Stimulated activated CD4-positive, alpha-beta T cell treated with anti-CD3 and anti-CD28 coated beads, Interleukin-1b, Interleukin-23, amount 100 ng/mL, for 4 hours (primary cell): ENCODE measurements at places on chromosomes 2 and 18.

- DNase-seq, result no peak
Measured at GRCh38 chr2:11870584-11870983, 124.2 kb downstream of the LPIN1 start.

DNA sequence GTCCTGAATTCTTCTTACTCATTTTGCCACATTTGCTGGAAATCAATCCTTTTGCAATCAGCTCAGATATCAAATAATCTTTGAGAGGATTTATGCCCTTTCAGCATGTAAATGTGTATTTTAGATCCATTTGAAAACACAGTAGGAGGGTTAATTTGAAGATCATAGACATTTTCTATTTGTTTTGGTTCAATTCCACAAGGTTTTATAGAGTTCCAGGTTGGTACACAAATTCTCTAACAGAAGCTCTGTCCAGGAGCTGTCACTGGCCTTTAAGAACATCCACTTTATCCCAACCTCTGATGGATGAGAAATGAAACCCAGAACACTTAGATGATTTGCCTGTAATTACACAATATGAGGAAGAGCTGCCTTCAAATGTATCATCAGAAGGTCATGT is 157.3 kb upstream of the CHAC2 start:
- DNase-seq, result no peak

DNA sequence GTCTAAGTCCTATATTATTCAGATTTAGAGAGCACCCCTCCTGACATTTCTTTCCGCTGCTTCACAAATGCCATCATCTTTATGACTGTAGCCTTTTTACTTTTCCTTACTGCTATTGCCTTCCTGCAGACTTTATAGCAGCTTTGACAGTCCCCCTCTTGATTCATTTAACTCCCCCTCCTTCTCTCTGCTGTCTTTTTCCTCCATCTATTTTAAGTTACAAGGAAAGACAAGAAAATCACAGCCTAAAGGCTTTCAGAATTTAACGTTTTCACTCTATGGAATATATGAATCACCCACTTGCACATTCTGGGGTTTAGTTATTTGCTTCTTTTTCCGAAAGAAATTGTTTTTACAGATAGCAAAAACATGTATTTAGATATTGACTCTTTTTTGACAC is 183.4 kb upstream of the SETBP1 start:
- no peak for DNase-seq

DNA sequence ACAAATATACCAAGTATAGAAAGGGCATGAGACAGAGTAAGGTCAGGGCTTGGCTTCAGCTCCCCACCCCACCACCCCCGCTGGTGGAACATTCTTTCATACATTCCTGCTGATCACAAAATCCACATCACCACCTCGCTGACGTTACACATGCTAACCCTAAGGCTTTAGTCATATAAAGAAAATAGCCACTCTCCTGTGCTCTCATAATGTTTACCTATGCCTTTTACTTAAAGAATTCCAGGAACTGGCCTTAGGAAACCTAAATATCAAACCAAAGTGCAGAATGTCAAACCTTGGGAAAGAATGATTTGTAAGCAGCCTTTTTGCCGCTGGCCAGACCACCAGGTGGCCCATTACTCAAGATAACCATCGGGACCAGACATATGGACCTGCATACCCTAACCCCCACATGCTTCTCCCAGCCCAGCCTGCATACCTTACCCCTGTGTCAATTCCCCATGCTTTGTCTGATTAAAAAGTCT is 136.3 kb upstream of the SLC39A10 start:
- no peak for DNase-seq

GRCh38 chr2:180442860-180443644 is 436.0 kb upstream of the CWC22 start:
- no peak for DNase-seq

DNA sequence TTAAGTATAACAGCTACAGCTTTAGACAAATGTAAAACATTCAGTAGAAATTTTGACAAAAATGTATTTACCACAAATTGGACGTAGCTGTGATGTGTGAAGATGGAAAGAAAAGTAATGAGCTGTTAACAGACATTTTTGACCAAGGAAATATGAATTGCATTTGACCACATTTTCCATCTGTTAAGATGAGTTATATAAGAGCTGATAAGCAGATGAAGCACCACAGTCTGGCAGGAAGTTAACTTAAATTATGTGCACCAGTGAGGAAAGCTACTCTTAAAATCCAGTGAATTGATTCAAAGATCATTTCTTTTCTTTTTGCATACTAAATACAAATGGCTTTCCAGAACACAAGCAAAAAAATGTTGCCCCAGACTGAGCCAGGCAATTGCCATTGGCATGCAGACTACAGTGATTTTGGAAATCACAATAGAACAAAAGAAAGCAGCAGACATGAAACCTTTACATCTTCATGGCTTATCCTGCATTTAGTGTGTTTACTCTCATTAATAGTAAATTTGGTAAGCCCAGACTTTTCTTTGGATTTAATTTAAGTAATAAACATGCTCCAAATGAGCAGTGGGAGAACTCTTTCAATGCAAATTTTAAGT is 493.7 kb downstream of the TMX3 start:
- no peak for DNase-seq

- DNase-seq, result no peak
Measured at GRCh38 chr2:143398781-143399180, 269.6 kb downstream of the ARHGAP15 start.

- DNase-seq, result no peak
Measured at GRCh38 chr2:144268036-144268678, 251.8 kb downstream of the ZEB2 start.

- no peak for DNase-seq
Measured at GRCh38 chr2:26273501-26273900, 28.8 kb downstream of the HADHB start.

DNA sequence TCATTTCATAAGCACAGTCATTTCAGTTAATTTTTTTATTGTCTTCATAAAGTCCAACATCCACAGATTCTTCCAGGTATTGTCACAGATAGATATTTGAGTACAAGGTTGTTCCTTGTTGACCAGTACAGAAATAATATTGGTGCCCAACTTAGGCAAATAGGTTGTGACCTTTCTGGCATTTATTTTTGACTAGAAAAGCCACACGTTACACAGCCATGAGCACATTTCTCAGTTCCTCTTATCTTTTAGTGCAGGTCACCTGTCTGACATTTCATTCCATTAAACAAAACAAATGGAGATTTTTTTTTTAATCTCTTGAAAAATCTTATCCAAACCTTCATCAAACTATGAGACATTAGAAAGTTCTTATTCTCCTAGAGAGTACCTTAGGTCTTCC is 428.8 kb downstream of the ZNF521 start:
- DNase-seq, result no peak

GRCh38 chr2:219907011-219907365 is 279.6 kb downstream of the SLC4A3 start:
- DNase-seq, result no peak

GRCh38 chr2:46804794-46805193 is 110.8 kb downstream of the MCFD2 start:
- DNase-seq, result no peak

GRCh38 chr2:43609290-43609918 is 13.6 kb upstream of the THADA start:
- no peak for DNase-seq

- peak; percentile 22 for DNase-seq
Measured at GRCh38 chr2:74843899-74844298, 10.0 kb downstream of the HK2 start.

- no peak for DNase-seq
Measured at GRCh38 chr2:225995796-225996461, 596.4 kb downstream of the NYAP2 start.

DNA sequence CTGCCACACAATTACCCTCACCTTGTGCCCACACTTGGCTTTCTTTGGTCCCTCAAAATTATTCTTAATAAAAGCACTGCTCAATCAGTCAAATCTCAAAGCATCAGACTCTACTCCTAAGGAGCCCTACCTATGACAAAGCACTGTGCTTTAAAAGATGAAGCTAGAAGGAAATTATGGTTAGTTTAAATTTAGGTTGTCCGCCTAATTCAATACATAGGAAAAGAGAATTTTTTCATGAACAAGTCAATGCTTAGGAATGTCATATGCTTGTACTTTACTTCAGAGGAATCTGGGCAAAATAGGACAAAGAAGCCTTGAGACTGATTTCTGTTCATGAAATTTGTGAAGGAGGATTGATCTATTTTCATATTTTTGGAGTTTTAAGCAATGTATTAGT is 726.4 kb upstream of the CDH2 start:
- DNase-seq, result no peak

DNA sequence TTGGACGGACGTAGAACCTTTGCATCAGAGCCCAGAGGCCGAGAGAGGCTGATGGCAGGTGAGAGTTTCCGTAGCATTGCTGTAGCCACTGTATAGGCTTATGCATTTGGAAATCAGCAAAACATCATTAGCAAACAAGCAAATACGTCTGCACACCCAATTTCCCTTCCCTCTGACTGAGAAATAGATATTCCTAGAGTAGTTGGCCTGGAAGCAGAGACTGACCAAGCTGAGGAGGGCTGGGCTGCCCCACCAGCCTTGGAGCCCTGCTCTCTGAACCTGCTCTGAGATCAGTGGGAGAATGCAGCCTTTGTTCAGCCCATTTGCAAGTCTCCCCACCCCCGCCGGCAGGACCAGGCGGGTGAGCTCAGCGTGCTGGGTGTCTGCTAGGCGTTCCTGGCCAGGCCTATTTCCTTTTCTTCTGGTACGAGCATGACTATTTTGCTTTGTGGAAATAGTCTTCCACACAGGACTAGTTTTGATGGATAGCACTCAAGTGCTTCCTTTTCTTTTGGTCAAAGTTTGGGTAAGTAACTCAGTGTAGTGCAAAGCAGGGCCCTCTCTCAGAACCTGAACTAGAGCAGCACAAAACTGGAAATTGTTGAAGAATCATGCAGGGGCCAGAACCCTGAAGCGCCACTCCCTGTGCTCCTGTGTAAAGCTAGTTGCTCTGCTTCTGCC is 21.9 kb upstream of the RNF149 start:
- DNase-seq, result no peak

GRCh38 chr2:220473611-220474010 is 846.2 kb downstream of the SLC4A3 start:
- DNase-seq, result no peak

GRCh38 chr2:221999717-222000116 is 299.1 kb downstream of the PAX3 start:
- DNase-seq, result no peak

DNA sequence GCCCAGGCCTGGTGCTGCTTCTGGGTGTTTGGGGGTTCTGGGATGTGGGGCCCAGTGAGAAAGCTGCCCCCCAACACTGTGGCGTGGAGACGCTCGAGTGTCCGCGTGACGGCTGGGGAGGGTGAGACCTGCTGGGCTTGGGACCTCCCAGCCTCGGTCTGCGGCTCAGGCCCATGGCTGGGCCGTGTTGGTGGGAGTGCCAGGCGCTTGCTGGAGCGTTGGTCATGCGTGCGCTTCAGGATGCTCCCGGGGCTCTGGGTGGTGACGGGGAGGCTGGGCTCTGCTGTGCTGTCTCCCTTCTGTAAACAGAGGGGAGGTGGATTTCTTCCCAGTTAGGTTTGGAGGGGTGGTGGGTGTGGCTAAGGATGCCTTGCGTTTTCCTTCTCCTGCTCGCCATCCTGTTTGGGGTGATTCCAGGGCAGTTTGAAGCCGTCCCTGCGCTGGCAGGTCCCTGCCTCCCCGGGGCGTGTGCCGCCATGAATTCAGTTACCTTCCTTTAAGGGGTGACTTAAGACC is 606 bp downstream of the GAL3ST2 start:
- DNase-seq, result no peak

- no peak for DNase-seq
Measured at GRCh38 chr18:44741085-44741484, 60.4 kb downstream of the SETBP1 start.

DNA sequence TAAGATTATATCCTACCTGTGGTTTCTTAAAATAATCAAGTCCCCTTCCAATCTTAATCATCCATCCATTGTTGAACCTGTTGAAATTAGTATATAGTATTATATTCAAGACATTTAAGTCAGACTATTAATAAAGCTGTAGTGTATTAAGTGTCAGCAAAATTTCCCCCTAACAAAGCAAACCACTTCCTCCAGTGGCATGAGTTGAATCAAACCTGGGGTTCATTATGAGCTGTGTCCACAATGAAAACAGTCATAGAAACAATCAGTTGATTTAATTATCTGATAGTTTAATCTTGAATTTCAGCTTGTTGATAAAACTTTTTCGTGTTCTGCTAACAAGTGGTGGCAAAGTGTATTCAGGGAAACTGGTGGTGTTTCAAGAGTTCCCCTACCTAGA is 11.3 kb downstream of the MITD1 start:
- no peak for DNase-seq

GRCh38 chr18:46080156-46080555 is 8.1 kb upstream of the PSTPIP2 start:
- DNase-seq, result no peak

- no peak for DNase-seq
Measured at GRCh38 chr2:105149272-105149671, 92.3 kb upstream of the GPR45 start.

- no peak for DNase-seq
Measured at GRCh38 chr18:50830544-50830943, 10.7 kb upstream of the MRO start.

- DNase-seq, result no peak
Measured at GRCh38 chr18:69885841-69886531, 61.7 kb downstream of the CD226 start.

DNA sequence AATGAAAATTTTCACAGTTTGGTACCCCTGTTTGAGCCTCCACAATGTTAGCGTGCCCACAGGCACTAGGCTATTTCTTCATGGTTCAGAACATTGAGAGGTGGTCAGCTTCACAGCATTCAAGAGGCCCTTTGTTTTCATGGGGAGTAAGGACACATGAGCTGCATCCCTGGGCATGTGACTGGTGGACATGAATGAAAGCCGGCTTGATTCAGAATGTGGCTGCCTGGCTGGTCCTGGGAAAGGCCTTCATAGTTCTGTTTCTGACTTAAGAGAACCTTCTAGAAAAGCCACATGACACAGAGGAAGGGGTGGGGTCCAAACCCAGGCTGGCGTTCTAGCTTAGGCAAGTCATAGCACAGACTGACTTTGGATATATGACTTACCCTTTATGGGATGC is 420.6 kb downstream of the CMPK2 start:
- DNase-seq, result no peak

DNA sequence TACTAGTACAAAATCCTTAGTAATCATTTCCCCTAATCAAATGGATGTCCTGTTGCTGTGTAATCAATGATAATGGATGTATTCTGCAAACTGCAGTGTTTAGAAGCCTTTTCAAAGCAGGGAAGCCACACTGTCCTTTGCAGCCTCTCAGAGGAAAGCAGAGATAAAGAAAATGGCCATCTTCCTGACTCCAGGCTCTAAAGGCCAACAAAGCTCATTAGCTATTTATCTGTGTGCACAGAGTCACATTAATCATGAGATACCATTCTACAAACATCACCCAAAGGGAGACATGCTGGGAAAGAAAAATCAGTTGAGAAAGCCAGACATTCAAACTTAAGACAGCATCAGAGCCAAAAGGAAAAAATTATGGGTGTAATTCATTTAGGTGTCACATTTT is 165.0 kb downstream of the RAD51AP2 start:
- no peak for DNase-seq

DNA sequence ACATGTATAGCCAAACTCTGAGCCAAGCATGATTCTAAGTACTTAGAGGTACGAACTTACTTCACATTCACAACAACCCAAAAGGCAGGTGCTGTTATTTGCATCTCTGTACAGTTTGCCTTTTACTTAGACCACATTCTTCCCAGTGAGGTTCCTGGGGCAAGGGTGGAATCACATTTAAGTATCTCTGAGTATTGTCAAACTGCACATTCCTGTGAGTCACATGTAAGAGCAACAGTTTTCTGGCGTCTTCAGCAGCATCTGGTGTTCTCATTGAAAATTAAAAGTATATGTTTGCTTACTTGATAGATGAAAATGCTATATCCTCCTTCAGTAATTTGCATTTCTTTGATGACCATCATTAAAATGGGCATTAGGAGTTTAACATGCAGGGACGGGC is 119.1 kb downstream of the UXS1 start:
- DNase-seq, result no peak
